ENCODE measurements at places on chromosomes 1 and 21. TPM values are rescaled to one million over a fixed set of nuclear protein-coding genes. Genes with fewer than 3 reads are reported as not detected.

GJC2 gene
- 0.32 TPM for total RNA-seq

PGLYRP3 gene
- total RNA-seq = not detected

SPSB1 gene
- 18.2 TPM for total RNA-seq

CFHR3 gene
- total RNA-seq = not detected

IFNLR1 gene
- total RNA-seq = 12.5 TPM

ASTN1 gene
- 0.33 TPM for total RNA-seq

PTCH2 gene
- total RNA-seq = 0.24 TPM

B3GALT2 gene
- total RNA-seq = not detected

PDC gene
- total RNA-seq = not detected

CDCP2 gene
- not detected for total RNA-seq

TMEM52 gene
- 0.67 TPM for total RNA-seq

ZRANB2 gene
- total RNA-seq = 40.7 TPM

IFI44L gene
- total RNA-seq = 2.7 TPM
